NCI-H1436 treated with DMSO at 0.1 percent for 48 hours (cell line): ENCODE measurements at places on chromosomes 1 and 21.

DNA sequence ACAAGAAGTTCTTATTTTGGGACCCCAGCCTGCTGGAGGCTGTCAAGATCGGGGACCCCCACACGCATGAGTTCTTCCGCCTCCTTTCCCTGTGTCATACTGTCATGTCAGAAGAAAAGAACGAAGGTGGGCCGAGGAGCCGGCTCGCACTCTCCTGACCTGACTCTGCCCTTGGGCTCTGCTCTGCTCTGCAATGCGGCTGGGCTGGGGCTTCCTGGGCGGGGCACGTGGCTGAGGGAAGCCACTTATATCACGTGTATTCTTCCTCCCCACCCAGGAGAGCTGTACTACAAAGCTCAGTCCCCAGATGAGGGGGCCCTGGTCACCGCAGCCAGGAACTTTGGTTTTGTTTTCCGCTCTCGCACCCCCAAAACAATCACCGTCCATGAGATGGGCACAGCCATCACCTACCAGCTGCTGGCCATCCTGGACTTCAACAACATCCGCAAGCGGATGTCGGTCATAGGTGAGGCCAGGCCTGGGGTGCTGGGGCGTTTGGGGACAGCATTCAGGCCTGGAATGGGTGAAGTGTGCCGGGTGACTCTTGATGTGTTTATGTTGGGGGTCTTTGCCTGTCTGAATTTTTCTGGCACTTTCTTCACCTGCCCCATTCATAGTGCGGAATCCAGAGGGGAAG is 17.6 kb downstream of the ATP8B2 start:
- no peak for DNase-seq

DNA sequence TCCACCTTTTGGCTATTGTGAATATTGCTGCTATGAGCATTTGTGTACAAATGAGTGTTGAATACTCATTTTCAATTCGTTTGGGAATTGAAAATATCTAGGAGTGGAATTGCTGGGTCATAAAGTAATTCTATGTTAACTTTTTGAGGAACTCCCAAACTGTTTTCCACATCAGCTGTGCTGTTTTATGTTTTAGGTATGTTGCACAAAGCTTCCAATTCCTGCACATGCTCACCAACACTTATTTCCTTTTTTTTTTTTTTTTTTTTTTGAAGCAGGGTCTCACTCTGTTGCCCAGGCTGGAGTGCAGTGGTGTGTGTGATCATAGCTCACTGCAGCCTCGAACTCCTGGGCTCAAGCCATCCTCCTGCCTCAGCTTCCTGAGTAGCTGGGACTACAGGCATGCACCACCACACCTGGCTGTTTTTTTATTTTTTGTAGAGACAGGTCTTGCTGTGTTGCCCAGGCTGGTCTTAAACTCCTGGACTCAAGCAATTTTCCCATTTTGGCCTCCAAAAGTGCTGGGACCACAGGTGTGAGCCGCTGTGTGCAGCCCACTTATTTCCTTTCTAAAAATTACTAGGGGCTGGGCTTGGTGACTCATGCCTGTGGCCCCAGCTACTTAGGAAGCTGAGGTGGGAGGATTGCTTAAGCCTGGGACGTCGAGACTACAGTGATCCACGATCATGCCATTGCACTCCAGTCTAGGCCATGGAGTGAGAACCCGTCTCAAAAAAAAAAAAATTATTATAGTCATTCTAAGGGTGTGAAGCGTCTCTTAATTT is 33.4 kb downstream of the TMCC2 start:
- DNase-seq, result no peak

- no peak for DNase-seq
Measured at GRCh38 chr1:191608367-191608766, 549.9 kb upstream of the RGS18 start.

DNA sequence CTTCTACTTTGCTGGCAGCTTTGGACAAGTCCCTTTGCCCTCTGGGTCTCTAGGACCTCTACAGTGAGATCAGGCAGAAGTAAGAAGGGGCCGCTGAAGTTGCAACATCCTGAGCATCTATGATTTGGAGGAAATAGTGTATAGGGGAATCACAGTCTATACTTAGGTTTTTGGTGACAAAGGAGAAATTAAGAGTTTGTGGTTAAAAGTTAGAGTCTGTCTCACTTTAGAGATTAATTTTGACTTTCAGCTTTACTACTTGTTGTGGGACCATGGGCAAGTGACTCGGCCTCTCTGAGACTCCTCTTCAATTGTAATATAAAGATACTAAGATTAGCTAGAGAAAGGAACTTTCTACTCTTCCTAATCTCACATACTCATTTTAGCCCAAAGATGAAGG is 33.1 kb upstream of the LMX1A start:
- DNase-seq, result no peak

DNA sequence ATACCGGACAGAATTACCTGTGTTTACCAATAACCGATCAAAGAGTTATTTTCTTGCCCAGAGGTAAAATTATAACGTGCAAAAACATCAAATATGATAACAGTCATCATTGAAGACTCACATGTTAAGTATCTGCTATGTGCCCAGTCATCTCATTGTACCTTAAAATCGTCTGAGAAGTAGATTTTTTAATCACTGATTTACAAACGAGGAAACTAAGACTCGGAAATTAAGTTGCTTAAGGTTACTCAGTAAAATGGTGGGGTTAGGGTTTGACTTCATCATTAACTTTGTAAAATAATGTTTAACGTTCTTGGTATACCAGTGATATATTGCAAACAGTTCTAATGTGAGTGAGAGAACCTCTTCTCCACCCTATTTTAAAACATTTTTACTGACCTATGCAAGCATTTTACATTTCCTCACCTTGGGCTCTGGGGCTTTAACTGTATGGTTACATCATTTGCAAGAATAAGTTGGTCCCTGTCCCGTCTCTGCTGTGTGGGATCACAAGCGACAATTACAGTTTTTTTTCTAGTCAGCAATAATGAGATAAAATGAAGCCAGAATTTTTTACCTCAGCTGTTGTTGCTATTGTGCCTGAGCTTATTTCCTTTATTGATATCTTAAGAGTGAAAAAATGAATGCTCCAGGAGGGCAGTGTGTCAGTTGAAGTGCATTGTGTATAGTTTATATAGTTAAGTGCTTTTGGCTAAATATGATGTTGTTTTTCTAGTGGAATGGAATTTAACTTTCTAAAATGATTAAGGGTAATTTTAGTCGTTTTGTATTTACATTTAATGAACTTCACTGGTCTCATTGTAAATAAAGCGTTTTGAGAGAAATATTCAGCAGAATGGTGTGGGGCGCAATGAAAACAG is 2.7 kb downstream of the RPRD2 start:
- no peak for DNase-seq

DNA sequence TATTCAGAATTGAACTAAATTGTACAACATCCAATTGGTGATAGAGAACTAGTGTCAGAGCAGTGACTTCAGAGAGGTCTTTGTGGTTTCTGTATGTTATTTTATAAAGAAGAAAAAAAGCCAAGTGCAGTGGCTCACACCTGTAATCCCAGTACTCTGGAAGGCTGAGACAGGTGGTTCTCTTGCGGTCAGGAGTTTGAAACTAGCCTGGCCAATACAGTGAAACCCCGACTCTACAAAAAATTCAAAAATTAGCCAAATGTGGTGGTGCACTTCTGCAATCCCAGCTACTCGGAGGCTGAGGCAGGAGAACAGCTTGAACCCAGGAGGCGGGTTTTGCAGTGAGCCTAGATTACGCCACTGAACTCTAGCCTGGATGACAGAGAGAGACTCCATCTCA is 90.7 kb downstream of the ASH1L start:
- no peak for DNase-seq

DNA sequence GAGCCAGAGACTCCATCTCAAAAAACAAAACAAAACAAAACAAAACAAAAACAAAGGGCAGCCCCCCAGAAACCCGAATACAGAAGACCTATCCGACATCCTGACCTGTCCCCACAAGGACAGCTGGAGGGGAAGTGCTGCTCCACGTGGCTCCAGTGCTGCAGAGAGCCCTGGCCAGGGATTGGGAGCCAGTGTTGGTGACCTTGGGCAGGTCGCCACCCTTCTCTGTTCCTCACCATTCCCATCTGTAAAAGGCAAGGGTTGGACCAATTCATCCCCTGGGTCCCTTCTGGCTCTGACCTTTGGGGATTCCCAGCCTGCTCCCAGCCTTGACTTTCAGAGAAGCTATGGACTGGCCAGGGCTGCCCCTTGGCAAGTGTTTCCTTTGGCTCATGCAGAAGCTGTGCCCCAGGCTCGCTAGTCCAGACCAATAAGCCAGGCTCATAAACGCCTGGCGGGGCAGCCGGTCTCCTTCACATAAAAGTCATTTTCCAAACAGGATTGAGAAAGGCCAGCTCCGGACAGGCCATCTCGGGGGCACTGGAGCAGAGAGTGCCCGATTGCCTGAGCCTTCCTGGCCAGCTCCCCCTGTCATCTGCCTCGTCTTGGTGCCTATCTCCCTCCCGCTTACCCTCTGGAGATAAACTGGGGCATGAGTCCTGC is 20.0 kb upstream of the PADI1 start:
- no peak for DNase-seq
